ENCODE measurements at places on chromosomes 1 and 21.

DNA sequence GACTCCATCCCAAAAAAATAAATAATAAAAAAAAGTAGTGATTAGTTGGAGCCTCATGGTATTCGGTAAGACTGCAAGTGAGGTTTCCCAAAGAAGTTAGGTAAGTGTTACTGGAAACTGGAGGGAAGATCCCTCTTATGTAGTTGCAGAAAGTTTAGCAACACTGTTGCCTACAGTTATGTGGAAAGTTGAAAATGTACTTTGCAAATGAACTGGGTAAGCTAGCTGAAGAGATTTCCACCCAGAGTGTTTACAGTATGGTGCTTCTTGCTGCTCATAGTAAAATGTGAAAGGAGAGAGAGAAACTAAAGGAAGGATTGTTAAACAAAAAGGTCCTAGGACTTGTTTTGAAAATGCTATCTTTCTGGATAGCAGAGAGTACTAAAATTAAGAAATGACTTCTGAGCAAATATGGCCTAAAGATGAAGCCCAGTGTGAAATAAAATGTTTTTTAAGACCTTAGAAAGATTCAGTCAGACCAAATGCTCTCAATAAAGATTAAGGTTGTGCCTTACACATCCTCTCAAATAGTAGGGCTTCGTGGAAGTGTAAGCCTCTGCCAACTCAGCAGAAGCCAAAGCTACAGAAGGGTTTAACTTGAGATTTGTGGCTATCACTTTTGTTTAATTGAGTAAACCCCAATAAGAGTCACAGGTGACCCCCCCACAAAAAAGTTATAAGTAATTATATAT, 31.5 kb downstream of the RPS6KC1 start:
- DNase-seq, result no peak

DNA sequence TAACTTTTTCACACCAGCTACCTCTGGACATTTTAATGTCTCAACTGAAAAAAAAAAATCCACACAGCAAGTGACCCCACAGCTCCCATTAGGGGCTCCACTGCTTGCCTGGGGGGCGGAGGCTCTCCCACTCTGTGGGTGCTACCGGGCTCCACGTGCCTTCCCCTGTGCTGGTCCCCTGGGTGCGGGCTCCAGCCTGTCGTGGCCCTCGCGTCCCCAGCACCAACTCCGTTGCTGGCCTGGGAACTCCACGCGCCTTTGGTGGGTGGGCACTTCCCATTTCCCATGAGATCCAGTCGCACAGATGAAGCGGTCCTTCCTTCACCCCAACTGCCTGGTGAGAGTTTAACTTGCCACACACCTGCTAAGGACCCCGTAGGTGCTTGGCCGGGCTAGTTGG, 27.1 kb upstream of the GPR153 start:
- no peak for DNase-seq

- no peak for DNase-seq
Observed at GRCh38 chr1:226574591-226575435, 26.2 kb downstream of the STUM start.

DNA sequence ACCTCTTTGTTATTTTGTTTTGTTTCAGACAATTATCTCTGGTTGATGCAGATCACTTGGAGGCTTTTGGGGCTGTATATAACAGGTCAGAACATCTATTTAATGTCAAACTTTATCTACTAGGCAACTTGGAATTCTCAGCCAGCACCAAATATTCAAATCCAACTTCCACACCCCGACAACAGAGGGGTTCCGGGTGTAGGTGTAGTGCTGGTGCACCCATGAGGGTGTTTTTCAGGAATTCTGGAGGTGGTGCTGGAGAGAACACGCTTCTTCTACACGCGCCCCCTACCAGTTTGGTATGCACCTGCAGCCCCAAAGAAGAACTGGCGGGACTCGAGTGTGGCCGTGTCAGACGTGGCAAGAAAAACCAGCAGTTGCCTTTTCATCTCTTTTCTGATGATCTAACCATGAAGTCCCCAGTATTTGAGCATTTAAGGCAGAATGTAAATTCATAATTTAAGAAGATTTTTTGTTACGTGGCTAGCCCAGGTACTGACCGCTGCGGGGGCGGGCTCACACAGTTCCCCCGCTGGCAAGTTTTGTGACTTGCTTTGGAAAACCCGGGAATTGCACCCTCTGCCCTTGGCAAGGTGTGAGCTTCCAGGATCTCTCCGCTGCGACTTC, 462 bp upstream of the TLCD4 start:
- no peak for DNase-seq

- DNase-seq, result no peak
Observed at GRCh38 chr1:109365642-109366204, 32.0 kb downstream of the SORT1 start.

GRCh38 chr21:31948676-31949075, 75.9 kb downstream of the HUNK start:
- no peak for DNase-seq

GRCh38 chr1:78080767-78081166, 35.0 kb downstream of the GIPC2 start:
- DNase-seq, result no peak

DNA sequence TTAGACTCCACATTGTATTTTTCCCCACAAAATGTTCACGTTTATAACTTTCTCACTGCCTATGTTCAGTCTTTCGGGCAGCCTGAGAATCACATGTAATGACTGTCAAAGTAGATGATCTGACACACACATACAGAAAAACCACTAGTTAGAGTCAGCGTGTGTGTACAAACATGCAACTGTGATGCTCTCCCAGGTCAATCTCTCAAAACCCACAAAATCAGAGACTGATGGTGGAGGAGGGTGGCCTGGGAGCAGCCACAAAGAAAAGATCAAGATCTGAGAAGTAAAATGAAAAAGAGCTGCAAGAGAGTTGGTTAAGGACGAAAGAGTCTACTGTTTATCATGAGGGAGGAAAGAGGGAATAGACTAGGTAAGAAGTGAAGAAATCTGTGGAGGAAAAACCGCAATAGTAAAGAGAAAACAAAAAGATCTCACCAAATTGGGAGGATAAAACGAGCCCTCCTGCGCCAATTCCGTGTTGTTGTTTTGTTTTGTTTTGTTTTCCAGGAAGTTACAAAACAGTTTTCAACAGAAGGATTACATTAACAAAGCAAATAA, 2.3 kb downstream of the EGLN1 start:
- no peak for DNase-seq

DNA sequence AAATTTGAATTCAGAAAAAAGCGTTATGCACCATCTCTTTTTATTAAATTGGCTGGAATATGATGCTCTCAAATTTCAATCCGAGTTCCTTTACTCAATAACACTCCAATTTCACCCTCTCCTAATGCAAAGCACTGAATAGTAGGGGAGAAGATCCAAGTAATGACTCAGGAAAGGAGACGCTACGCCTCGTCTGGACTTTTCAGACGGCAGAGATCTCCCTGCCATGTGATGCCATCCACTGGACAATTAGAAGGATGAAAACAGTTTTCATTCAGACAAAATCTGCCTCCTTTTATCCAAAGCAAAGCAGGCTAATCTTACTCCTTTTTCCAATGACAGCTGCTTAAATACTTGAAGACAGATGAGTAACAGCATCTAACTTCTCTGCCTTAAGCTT, 242.4 kb upstream of the GREM2 start:
- DNase-seq, result no peak

DNA sequence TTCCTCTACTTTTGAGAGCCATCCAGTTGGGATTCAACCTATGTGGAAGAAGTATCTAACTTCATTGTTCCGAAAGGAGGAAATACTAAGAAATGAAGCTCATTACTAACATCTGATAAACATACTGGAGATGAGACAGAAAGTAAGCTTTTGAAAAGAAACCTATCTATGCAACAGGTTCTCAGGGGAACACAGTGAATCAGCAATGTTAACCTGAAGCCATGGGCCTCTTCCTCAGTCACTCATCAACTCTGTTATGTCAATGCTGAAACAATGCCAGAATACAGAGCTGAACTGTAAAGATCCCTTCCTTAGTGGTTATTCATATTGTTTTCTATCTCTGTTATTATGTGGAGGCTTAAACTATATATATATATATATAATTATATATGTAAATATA, 55.5 kb upstream of the ESRRG start:
- no peak for DNase-seq

GRCh38 chr1:63982201-63982600, 208.4 kb downstream of the ROR1 start:
- no peak for DNase-seq

- DNase-seq, result no peak
Observed at GRCh38 chr1:171290621-171291020, 23.4 kb upstream of the FMO4 start.

Measured in bone marrow (tissue), 2 donors.